Sigmoid colon (tissue), 7 donors: ENCODE measurements at places on chromosomes 5 and 9. TPM values are rescaled to one million over a fixed set of nuclear protein-coding genes. Genes with fewer than 3 reads are reported as not detected.

DNA sequence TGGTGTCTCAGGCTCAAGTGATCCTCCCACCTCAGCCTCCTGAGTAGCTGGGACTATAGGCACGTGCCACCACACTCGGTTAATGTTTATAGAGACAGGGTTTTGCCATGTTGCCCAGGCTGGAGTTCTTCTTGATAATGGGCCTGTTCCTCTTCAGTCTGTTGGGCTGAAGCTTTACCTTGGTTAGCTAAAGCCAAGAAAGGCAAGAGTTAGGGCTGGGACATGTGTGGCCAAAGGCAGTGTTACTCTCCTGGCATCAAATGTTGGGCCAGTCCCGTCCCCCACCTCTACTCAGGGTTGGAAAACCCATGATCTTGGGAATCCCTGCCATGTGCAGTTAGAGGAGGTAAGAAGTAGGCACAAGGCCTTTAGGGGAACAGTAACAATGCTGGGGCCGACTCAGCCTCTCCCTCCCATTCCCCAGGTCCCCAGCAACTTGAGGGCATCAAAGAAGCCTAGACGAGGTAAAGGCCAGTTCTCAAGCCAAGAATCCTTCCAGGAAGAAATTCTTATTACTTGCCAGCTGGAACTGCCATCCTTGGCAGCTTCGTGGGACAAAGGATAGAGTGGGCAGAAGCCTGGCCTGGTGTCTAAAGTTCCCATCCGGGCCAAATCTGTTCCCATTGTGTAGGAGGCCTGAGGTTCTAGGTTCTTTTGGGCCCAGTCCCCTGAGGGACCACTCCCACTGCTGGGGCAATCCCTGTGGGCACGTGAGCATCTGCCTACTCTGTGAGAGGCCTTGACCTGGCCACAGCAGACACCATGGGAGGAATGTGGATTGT lies 4.5 kb downstream of the EGR1 start:
- DNase-seq, result peak; percentile 86

GRCh38 chr5:133589286-133589685 lies 23.1 kb downstream of the FSTL4 start:
- no peak for DNase-seq

ORM2 gene
- not detected for total RNA-seq

GRCh38 chr5:173623789-173624188 lies 7.3 kb upstream of the BOD1 start:
- DNase-seq, result no peak

DNA sequence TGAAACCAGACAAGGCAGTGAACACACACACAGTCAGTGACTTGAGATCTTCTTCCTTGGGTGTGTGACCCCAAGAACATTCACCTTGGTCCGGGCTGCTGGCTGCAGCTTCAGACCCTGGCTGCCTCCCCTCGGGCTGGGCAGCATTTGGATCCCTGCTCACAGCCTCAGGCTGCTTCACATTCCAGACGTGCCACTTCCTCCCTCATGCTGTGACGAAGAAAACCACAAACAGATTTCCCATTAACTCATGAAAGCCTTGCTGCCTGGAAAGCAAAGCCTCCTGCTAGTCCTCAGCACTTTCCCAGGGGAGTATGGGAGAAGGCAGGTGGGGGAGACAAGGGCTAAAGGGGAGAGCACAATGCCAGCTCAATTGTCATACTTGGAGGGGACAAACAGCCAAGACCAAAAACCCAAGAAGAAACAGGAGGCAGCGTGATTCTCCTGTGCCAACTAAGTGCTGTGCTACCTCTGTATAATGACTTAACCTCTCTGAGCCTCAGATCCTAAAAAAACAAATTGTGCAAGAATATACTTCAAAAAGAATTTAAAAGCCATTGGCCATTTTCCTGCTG lies 594.6 kb upstream of the BRINP1 start:
- no peak for DNase-seq

DNA sequence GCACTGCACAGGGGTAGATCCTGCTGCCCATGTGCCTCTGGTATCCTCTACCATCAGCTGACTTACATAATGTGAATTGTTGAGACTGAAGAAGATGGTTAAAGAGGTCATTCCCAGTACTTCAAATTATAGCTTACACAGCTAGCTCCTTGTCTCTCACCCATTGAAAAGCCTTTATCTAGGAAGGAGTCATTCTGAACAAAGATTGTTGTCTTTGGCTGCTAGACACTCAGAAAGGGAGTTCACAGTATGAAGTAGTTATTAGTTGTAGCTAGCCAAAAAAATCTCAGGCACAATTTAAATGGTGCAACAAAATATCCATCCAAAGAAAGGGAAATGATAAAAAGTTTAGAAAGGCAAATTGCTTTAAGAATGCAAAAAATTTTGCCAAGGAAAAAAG lies 102.0 kb upstream of the NREP start:
- DNase-seq, result no peak

AP3B1 gene
- 35.1 TPM for total RNA-seq

DNA sequence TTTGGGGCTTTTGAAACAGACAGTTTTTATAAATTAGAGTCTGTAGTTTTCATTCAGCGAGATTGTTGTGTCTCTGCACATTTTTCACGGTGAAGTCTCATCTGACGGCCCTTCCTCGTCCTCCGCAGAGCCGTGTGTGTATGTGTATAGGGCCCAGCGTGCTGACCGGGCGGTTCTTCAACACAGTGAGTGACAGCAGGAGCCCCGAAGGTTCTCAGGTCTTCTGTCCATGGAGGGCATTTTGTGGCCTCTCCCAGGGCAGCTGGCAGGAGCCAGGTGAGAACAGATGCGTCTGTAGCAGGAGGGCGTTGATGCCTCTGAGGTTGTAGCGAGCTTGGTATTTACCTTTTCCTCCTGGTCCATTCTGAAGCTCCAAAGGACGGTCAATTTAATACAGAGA lies 116.0 kb upstream of the LPCAT1 start:
- DNase-seq, result peak; percentile 38

DNA sequence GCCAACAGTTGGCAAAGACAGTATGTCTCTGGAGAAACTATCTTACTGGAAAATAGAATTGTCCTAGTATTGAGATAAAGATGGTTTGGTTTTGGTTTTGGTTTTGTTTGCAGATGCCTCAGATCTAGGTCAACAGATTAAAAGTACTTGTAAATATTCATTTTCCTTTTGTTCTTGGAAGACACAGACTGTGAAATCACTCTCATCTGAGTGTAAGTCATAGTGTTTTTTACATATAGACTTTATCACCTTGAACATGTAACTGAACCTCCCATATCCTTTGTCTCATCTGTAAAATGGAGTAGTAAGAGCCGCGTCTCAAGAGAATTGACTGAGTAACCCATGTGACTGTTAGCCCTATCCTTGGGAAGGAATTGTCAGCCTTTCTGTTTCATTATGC lies 34.3 kb downstream of the MAP3K1 start:
- DNase-seq, result no peak

- no peak for DNase-seq
These were observed 306.9 kb upstream of the SMARCA2 start for GRCh38 chr9:1708219-1708618.

DNA sequence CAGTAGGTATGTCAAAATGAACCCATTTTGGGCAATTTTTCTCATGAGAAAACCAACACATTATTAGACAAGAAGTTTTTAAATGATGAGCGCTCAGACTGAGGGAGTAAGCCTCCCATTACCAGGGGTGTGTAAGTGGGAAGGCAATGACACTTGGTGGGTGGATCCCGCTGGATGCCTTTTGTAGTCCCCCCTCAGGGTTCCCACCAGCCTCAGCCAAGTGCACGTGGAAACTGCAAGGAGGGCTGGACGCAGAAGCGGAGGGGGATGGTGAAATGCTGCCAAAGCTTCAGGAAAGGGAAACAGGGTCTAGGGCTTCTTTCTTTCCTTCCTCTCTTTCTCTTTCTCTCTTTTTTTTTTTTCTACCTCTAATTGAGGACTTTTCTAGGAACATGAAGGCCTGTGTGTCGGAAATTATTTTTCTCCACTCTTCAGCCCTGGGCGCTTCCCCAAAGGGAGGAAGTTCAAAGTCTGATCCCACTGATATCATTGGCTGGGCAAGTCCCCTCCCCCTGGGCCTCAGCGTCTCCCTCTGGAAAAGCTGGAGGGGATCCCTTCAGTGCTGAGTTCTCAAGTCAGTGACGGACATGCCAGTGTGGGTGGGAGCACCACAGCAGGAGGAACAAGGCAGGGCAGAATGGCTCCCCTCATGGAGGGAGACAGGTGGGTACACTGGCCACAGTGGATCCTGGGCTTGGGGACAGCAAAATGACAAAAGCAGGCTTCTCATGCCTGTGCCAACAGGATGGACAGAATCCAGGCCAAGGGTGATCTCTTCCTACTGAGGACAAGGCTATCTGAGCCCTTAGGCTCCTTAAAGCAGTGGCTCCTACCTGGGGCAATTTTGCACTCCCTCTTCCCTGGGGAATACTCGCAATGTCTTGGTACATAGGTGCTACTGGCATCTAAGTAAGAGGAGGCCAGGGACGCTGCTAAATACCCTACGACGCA lies 23.9 kb upstream of the SLC25A51 start:
- no peak for DNase-seq

DNA sequence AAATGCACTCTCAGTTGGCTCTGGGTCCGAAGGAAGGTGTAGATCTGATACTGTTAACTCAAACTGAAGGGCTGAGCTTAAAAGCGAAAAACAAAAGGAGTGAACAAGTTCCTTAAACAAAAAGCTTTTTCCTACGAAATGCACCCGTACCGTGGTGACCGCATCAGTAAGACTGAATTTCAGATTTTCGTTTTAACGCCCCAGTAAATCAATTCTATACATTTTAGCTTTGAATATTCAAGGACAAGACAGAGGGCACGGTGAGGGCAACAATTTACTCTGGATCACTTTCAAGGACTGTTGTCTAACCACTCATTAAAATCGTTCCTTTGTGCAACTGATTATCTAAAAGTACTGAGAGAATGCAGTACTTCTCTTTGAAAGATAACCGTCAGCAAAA lies 1.9 kb downstream of the HOMER1 start:
- DNase-seq, result no peak

GRCh38 chr5:141431286-141431685 lies 979 bp downstream of the PCDHGA12 start:
- no peak for DNase-seq

SLC1A1 gene
- 4.3 TPM for total RNA-seq

DNA sequence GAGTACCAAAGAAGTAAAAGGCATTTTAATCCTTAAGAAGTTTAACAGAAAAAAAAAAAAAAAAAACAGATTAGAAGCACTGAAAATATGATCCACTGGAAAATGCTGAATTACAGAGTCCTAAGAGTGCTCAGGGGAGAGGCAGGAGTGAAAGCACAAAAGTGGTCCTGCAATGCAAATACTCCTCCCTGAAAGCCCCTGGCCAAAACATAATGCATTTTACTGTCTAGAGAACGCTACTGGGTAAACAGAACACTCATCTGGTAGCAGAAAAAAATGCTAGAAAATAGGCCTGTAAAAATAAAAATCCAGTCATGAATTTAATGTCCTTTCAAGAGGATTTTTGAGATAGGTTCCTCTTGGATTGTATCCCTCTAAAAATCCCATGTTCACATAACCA lies 81.9 kb downstream of the ADAMTS12 start:
- DNase-seq, result no peak

MARCHF6 gene
- total RNA-seq, result 88.0 TPM

DNA sequence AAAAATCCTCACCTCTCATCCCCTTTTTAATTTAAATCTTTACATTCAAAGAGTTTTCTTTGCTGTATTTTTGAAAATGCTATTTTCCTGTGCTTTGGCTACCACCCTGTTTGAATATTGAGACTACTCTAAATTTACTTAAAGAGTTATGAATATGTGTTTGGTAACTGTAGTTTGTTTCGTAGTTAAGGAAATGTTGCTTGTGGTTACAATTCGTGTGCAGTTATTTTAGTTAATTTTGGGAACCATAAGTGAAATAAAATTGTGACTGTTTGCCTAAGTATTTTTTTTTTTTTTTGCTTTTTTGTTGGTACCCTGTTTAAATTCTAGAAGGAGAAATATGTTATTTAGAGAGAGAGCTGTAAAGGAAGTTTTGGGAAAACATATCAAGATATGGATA lies 78.7 kb downstream of the XRCC4 start:
- no peak for DNase-seq

DNA sequence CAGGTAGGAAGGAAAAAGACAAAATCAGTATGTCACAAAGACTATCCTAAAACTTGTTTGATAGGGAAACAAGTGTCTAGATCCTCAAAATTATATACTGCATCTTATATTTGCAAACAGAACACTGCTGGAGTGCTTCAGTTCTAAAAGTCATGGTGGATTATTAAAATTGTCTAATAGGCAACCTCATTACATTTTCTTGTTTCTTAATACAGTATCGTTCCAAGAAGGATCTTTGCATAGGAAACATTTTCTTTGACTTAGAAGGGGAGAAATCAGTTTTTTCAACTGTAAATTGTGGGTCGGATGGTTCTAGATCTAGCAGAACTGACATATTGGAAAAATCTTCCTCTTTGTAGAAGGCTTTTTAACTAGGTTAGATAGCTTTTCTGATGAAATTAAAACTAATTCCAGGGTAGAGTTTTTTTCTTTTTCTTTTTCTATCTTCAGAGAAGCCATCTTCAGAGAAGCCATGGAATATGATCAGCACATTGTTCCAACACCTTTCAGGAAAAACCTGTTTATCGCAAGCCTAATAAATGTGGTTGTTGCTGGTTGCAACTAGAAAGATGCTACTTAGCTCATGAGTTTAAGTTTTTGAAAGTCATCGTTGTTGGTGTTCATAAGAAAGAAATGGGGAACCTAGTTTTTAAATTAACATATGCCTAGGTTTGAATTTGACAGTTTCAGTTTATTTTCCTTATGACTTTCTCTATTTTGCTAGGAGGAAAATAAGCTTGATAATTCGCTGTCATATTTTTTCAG lies 7.4 kb downstream of the CPEB4 start:
- no peak for DNase-seq

DNA sequence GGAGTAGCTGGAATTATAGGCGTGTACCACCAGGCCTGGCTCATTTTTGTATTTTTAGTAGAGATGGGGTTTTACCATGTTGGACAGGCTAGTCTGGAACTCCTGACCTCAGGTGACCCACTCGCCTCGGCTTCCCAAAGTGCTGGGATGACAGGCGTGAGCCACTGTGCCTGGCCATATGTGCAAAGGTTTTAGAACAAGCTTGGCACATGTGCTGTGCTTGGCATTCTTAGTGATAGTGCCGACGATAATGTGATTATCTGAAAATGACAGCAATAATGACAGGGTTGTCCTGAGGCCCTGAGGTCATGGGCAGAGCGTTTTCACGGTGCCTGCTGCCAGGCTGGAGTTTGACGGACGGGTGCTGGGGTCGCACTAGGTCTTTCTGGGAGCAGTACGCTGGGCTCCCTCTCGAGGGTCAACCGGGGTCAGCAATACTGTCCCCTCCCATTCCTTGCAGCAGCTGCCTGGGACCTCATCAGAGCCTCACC lies 42.6 kb downstream of the HMCN2 start:
- DNase-seq, result no peak
